Activated T-cell treated with anti-CD3 and anti-CD28 coated beads, Interleukin-2, amount 50 U/mL, for 24 hours (primary cell): ENCODE measurements at places on chromosomes 3 and 15.

GRCh38 chr3:55521738-55522421 is 34.8 kb upstream of the WNT5A start:
- no peak for DNase-seq

DNA sequence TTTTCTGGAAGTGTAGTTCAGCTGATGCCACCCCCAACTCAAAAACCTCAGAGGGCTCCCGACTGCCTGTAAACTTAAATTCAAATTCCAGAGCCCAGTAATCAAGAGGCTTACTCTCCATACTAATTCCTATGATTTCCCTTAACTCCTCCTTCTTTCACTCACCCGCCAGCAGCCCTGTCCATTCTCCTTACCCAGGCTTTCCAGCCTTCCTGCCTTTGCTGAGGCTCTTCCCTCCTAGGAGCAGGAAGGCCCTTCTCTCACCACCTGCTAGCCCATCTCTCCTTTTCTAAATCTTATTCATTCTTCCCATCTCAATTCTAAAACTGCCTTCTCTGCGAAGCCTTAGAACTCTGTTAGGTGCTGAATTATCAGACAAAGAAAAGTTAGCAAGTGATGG is 30.4 kb downstream of the RORA start:
- no peak for DNase-seq

- DNase-seq, result no peak
Measured at GRCh38 chr3:184143327-184143726, 8.2 kb downstream of the EIF2B5 start.

DNA sequence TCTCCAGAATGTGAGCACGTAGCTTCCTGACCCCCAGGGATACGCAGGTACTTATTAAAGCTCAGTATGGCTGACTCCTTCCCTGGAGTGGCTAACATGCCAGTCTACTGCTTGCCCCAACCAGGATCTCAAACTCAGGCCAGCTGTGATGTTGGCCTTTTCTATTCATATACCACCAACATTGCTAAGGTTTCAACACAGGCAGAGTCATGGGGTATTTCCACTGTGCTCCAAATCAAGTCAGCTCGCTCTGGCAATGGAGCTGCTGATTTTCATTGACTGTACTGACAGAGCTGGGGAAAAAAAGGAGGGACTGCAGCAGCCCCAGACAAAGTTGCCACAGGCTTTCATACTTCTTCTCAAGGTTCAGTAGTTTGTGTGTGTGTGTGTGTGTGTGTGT is 87.0 kb downstream of the CFAP20DC start:
- DNase-seq, result no peak

- no peak for DNase-seq
Measured at GRCh38 chr3:59131016-59131766, 81.4 kb upstream of the CFAP20DC start.
